ENCODE measurements at places on chromosomes 16 and 17.

- ATAC-seq, result no peak
Measured at GRCh38 chr16:69851491-69852240, 89.5 kb downstream of the WWP2 start.

GRCh38 chr16:60930291-60930690, 1105.9 kb downstream of the CDH8 start:
- no peak for ATAC-seq

DNA sequence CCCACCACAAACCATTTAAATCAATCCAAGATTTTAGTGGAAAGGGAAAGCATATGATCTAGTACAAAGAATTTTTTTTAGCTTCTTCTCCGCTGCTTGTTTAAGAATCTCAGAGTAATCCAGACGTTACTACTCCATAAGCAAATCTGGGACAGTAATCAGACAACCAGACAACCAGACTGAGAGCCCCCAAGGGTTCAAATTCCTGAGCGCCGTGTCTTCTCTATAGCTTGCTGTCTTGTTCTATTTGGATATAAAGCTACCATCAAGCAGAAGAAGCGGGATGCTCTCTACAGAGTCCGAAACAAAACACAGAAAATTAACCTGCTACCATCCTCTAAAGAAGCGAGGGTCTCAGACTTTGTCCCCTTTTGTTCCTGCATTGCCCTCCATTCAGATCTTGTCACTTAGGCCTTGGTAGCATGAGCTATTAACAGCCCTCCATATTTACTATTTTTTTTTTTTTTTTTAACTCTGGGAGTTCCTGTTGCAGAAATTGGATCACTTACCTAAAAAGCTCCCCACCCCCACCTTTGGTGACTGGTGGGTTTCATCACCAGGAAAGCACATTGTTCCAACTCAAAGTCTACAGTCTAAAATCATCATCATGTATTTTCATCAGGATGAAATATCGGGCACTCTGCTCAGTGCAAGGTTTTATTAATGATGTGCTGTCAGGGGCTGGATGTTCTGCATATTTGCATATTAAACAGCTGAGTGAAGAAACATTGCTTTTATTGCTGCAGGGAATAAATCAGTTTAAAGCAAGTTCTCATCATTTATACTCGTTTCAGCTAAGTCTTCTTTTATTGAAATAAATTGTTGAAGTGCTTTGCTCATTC, 576.7 kb downstream of the WWOX start:
- no peak for ATAC-seq

DNA sequence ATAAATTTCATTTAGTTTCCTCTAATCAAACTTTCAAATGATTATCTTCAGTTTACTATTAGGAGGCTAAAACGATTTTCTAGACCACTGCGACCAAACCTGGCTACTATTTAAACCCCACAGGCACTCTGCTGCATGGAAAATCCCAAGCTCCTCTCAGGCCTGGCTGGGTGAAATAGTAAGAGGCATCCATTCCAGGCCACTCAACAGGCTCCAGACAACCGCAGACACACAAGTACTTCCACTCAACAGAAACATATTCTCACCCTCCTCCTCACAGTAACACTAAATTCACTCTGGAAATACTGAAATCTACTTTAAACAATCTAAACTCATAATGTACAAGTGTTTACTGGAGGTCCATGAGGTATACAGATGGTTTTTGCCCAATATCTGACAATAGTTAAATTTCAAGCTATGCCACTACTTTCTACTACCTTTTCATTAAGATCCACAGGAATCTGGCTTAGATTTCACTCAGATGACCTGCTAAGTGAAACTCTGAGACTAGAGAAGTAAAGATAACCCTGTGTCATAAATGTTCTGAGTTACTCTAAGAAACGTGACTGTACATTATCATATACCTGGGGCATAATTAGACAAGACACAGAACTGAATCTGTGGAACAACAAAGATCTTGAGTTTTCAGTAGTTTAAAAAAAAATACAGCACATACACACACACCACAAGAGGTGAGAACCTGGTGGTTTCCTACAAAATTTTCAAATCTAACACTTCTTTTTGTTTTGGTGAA, 10.4 kb downstream of the VPS53 start:
- ATAC-seq, result no peak

GRCh38 chr17:488993-489757, 136.6 kb upstream of the RPH3AL start:
- ATAC-seq, result peak; percentile 35

- ATAC-seq, result no peak
Measured at GRCh38 chr17:40323391-40324381, 14.7 kb downstream of the RARA start.

DNA sequence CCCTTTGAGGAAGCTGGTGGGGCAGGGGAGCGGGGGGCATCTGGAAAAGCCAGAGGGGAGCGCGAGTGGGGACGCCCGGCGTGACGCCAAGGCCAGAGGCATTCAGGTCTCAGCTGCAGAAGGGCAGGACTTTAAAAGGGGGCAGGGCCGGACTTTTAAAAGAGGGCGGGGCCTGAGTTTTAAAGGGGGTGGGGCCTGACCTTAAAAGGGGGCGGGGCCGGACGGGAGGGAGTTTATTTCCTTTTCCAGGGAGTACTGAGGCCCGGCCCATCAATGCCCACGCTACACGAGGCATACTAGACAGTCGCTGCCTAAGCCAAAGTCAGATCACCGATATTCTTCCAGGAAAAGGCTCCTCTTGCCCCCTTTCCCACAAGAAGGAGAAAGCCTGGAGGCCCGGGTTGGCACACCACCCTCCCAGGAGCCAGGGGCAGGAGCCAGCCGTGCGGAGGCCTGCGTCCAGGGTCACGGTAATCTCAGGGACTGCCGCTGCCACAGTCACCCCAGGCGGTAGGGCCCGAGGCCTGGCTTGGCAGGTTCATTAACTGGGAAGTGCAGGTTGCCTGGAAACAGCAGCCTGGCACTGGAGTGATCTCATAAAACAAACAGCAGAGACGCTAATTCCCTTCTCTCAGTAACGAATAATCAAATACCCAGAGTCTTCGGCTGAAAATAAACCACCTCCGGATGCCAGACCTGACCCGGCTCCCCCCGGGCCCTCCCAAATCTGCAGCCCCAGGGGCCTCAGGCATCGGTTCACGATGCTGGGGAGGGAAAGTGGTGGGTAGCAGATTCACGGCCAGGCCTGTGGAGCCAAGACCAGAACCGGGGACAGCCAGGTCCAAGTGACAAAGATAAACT, 90.7 kb downstream of the TIMM22 start:
- peak; percentile 26 for ATAC-seq

GRCh38 chr17:38431346-38432145, 3.3 kb downstream of the ARHGAP23 start:
- ATAC-seq, result no peak

- ATAC-seq, result no peak
Measured at GRCh38 chr16:50653633-50654519, 27.2 kb downstream of the SNX20 start.

GRCh38 chr16:49491771-49492761, 118.5 kb downstream of the C16orf78 start:
- no peak for ATAC-seq

- peak; percentile 52 for ATAC-seq
Measured at GRCh38 chr17:42679492-42680330, 1.9 kb downstream of the CCR10 start.

GRCh38 chr17:9292561-9292941, 271.2 kb downstream of the NTN1 start:
- no peak for ATAC-seq

GRCh38 chr17:31508288-31509094, 117.0 kb downstream of the RAB11FIP4 start:
- peak; percentile 88 for ATAC-seq

GRCh38 chr16:11407047-11407982, 62.1 kb downstream of the RMI2 start:
- ATAC-seq, result peak; percentile 66

GRCh38 chr17:5706577-5707210, 122.4 kb upstream of the NLRP1 start:
- peak; percentile 58 for ATAC-seq

- ATAC-seq, result peak; percentile 34
Measured at GRCh38 chr17:21419299-21420239, 43.4 kb downstream of the KCNJ12 start.

- ATAC-seq, result no peak
Measured at GRCh38 chr17:50946891-50947781, 81.0 kb upstream of the TOB1 start.

DNA sequence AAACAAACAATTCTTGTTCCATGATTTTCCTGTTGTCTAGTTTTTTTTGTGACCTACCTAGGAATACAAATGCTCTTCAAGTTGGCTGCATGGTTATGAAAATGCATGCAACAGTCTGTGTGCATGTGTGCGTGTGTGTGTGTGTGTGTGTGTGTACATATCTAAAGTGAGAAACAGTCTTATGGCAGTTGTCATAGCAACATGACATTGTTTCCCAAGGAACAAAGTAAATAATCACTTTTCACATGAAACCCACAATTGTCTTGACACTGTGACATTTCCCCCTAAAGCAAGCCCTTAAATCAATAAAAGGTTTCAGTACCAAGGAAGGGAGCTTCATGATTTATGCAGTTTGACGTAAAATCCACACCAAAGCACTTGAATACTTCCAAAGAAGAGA, 758.4 kb downstream of the CDH8 start:
- no peak for ATAC-seq

Measured in activated T-helper 17 cell treated with anti-CD3 and anti-CD28 coated beads, Interleukin-2, amount 50 U/mL, for 72 hours (primary cell).